ENCODE measurements at places on chromosomes 3 and 15. TPM values are rescaled to one million over a fixed set of nuclear protein-coding genes. Genes with fewer than 3 reads are reported as not detected.

MOBP gene
- not detected for total RNA-seq

SAMMSON gene
- not detected for total RNA-seq

CTXN2 gene
- not detected for total RNA-seq

PPP1R14D gene
- total RNA-seq: not detected

NR2E3 gene
- total RNA-seq: not detected

Data from activated naive CD8-positive, alpha-beta T cell treated with anti-CD3 and anti-CD28 coated beads, Interleukin-2, amount 10 ng/mL, durations not matched to agents 7 days and 5 days (primary cell).